ENCODE measurements at places on chromosomes 2 and 18. TPM values are rescaled to one million over a fixed set of nuclear protein-coding genes. Genes with fewer than 3 reads are reported as not detected.

TTC39C gene
- 9.3 TPM for total RNA-seq

RPIA gene
- 33.2 TPM for total RNA-seq

CSRNP3 gene
- 1.2 TPM for total RNA-seq

WNT6 gene
- 20.3 TPM for total RNA-seq
